ENCODE measurements at places on chromosomes 1 and 21.
A peak's percentile ranks its signal among the peaks of the same experiment; 100 is the strongest.

DNA sequence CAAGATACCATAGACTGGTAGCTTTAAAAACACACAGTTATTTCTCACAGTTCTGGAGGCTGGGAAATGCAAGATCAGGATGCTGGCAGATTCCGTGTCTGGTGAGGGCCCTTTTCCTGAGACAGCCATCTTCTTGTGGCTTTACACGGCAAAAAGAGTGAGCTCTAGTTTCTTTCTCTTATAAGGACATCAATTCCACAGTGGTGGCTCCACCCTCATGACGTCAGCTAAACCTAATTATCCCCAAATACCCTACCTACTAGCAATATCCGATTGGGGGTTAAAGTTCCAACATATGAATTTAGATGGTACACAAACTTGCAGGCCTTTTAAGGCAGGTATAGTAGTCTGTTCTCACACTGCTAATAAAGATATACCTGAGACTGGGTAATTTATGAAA lies 77.7 kb downstream of the PRRX1 start:
- DNase-seq = no peak

DNA sequence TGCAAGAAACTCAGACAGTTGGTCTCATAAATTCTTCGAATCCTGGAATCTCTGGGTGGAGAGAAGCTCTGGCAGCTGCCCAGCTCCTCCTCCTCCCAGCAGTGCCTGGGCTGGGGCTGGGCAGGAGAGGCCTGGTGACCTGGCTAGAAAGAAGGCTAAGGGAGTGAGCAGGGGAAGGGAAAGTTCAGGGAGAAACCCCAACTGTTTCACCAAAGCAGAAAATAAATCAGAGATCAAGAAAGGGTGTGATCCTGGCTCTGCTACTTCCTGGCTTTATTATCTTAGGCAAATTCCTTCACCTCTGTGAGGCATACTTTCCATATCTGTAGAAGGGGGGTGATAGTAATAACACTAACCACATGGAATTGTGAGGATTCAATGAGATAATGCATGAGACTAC lies 8.8 kb upstream of the COL16A1 start:
- DNase-seq = no peak

DNA sequence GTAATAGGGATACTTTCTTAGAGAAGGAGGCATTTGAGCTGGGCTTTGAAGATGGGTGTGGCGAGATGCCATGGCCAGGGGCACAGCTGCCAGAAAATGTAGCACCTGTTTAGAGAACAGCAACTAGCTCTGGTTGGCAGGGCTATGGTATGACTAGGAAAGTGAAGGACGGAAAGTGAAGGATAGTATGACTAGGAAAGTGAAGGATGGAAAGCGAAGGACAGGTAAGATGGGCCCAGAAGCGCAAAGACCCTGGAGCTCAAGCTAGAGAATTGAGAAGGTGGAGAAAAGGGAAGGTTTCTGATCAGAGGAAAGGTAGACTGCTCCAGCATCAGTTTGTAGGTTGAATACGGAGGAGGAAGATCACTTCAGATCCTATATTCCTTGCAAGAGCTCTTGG lies 205.4 kb downstream of the SLC35F3 start:
- no peak for DNase-seq

GRCh38 chr1:14591600-14591999 lies 6.9 kb upstream of the KAZN start:
- DNase-seq = no peak

DNA sequence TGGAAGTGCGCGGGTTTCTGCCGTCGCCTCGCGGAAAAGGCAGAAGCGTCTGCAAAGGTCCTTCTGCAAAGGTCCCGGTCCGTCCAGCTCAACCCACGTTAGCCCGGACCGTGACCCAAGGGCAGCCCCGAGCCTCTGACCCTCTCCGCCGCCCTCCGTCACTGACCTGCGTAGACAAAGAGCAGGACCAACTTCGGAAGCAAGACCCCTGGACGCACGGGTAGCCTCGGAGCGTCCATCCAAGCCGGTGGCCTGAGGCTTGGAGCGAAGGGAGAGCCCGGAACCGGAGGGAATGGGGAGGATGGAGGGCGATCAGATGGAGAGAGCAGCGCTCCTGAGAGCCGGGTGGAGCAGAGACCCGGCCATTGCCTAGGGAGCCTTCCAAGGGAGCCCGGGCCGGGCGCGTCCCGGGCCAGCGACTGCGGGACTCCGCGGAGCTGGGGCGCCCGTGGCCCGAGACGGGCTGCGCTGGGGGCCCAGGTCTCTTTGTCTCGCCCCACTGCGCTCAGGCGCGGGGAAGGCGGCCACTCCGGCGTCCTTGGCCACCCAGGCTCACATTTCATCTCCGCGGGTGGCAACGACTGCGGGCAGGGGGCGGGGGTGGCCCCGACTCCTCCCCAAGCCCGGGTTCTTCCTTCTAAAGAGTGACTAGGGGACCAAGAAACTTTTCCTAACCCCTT lies at the start of gene CYYR1:
TSS of gene CYYR1 (minus strand) at position 585 of the 680 bp plus-strand sequence. CDS start at position 239, 346 bp downstream.
- DNase-seq = peak; percentile 51

DNA sequence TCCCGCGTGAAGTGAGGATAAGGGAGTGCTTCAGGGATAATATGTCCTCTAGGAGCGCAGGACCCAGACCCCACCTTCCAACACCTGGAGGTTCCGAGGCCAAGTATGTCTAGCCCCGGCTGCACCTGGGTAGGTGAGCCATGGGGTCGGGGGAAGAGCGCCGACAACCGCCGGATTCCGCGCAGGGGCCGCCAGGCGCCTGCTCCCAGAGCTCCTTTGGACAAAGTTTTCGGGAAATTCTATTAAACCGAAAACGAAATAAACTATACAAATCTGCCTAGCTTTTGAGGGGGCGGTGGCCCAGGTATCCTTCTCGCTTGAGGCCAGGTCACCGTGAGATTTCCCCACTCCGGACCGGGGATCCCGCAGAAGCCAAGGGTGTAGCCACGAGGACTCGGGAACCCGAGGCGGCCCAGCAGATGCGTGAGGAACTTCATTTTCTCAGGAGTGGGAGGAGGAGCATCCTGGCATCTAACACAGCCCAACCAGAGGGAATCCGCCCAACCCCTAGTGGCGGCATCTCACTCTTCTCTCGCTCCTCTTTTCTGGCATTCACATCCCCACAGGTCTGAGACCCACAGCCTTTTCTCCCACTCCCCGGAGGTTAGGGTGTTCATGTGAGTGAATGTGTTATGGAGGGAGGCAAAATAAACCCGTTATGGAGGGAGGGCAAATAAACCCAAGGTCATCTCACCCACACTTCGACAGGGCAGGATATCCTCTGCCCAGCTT lies 2.3 kb upstream of the DMRTA2 start:
- no peak for DNase-seq

DNA sequence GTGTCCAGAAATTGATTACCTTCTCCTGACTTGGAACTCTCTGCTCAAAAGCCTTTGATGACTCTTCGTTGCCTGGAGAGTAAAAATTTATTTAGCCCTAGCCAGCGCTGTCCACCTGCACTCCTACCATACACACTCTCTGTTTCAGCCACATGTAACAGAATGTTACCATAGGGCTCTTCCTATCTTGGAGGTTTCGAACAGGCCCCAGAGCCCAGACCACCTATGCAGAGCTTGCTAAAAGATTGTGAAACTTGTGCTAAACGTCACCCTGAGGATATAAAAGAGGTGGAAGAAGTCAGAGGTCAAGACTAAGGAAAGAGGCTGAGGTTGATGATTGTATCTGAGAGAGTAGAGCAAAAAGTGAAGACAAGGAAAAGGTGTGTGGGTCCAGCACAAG lies 237.0 kb upstream of the HOOK1 start:
- no peak for DNase-seq
